ENCODE measurements at places on chromosomes 11 and 22. TPM values are rescaled to one million over a fixed set of nuclear protein-coding genes. Genes with fewer than 3 reads are reported as not detected.

DNA sequence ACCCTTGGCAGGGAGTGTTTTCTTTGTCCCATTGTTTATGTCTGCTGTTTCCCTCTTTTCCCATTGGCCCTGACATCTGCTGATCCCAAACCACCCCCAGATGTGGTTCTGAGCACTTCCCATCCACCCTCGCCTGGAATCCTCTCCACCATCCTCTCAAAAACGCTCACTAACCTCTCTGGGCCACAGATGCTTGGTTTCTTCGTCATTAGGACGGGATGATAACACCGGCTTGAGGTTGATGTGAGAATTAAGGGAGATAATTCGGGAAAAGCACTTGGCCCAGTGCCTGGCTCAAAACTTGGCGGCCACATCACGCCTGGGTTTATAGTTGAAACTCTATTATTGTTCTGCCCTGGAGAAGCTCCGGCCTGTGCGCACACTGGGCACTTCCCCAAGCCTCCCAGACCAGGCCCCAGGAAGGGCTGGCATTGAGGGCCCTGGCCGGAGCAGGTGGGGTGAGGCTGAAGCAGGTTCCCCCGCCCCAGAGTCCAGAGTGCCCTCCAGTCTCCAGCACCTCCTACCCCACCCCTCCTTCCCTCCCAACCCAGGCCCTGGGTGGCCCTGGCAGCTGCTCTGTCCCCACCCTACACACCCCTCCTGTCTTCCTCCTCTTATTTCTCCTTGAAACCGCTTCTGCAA is 63.7 kb downstream of the CYTH4 start:
- no peak for DNase-seq

The TCN1 gene
- total RNA-seq: not detected

- DNase-seq: no peak
Observed at GRCh38 chr11:3115321-3115720, 49.8 kb downstream of the OSBPL5 start.

The SOX6 gene
- total RNA-seq: 24.0 TPM

GRCh38 chr11:124538019-124538418 is 5.4 kb downstream of the OR8B12 start:
- no peak for DNase-seq

The ZNF143 gene
- 27.2 TPM for total RNA-seq

DNA sequence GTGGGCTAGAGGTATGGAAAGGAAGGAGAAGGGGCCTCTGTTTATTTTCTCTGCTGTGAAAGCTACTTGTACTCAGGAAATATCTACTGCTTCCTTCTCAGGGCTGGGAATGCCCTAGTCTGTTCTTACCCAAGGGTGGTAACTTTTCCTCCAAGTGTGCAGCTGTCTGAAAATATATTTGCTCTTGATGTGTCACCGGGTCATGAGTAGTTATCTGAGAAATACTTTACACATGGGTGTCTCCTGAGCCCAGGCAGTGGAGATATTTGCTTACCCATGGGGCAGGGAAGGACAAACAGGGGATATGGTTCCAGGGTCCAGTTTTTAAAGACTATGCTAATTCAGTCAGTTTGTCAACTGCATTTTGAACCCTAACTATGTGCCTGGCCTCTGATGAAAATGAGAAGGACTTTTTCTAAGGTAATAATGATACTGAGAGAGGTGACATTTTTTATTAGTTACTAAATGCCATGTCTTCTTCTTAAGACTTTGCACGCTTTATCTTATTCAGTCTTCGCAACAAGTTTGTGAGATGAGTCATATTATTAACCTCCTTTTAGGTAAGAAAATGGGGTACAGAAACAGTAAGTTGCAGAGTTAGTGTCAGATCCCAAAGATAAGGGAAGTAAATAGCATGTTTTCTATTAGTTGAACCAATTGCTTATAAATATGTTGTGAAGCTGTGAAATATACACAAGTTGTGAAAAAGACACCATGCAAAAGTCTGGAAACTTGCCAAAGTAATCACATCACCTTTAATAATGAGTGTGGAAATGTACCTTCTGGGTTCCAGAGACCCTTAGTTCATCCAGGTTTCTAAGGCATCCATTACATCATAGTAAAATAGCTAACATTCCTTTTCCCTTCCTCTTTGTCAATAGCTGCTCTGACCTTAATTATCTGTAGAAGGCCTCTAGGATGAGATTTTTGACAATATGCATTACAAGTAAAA is 22.9 kb downstream of the SYTL2 start:
- DNase-seq: peak; percentile 79

The CD3G gene
- 0.32 TPM for total RNA-seq

DNA sequence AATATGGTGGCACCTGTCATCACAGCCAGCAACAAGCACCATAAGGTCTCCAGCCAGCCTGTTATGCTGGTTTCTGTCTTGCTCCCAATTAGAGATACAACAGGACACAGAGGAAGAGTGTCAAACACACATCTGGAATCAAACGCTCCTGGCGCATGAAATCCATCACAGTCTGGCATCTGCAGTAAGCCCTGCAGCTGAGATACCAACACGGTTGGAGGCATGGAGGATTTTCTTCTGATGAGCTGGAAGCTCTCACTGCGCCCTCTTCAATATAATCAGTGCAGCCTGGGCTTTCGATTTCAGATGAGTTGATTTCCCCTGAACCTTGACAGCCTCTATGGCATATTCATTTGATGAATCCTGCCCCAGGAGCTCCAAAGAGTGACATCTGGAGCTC is 27.8 kb upstream of the CARS1 start:
- DNase-seq: no peak

The PATE1 gene
- not detected for total RNA-seq

Data from Caco-2 (cell line).